ENCODE measurements at places on chromosomes 12 and 14. TPM values are rescaled to one million over a fixed set of nuclear protein-coding genes. Genes with fewer than 3 reads are reported as not detected.

REM2 gene
- 9.4 TPM for total RNA-seq

LBHD2 gene
- not detected for total RNA-seq

KRT78 gene
- total RNA-seq = not detected

DNA sequence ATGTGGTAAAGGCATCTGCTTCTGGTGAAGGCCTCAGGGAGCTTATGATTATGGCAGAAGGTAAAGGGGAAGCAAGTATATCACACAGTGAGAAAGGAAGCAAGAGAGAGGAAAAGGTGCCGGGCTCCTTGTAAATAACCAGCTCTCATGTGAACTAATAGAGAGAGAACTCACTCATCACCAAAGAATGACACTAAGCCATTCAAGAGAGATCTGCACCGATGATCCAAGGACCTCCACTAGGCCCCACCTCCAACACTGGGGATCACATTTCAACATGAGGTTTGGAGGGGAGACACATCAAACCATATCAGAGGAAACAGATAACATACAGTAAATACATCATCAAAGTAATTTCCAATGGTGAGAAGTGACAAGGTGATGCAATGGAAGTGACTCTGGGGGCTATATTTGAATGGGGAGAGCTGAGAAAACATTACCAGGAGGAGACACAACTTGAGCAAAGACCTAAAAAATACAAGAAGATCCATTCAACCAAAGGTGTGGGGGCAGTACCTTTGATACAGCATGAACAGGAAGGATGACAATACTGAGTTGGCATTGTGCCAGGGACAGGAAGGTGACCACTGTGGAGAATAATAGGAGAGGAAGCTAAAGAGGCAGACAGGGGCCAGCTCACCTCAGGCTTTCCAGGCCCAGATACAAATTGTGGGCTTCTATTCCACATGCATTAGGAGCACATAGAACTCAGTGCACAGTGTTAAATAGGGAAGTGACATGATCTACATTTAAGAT, 134.4 kb upstream of the GRIP1 start:
- no peaks in the 10 kb centered on the region for H3K36me3 ChIP-seq
- H3K4me3 ChIP-seq = no peak overlapping the region

DNA sequence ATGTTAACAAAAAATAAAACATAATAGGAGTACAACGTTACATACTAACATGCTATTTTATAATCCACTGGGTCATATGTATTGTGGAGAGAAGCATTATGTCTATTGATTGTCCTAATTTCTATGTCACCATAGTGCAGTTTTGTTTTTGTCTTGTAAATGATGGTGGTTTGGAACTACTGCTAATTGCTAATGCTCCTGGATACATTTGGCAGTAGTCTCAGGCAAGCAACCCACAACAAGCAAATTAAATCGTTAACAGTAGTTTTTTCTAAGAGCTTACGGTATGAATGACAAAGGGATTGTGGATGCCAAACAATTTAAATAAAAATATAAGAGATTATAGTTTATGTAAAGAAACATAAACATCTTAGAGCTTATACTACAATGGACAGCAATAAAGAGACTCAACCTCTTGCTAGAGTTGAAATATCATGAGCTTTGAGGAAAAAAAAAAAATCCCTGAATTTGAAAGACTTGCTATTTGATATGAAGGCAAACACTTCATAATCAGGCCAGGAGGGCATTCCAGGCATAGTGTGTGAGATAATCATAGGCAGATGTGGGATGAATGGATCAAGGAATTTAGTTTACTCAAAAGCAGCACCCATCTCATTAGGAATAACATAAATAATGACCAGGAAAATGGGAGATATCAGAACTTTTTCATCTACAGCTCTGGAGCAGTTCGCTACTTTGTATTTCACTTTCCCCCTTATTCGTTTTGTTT, 181.3 kb downstream of the CCDC59 start:
- no peak overlapping the region for H3K27ac ChIP-seq
- no peak overlapping the region for H3K4me3 ChIP-seq
- no peak for DNase-seq
- H3K4me1 ChIP-seq = no peaks in the 10 kb centered on the region
- H3K36me3 ChIP-seq = no peaks in the 10 kb centered on the region

DNA sequence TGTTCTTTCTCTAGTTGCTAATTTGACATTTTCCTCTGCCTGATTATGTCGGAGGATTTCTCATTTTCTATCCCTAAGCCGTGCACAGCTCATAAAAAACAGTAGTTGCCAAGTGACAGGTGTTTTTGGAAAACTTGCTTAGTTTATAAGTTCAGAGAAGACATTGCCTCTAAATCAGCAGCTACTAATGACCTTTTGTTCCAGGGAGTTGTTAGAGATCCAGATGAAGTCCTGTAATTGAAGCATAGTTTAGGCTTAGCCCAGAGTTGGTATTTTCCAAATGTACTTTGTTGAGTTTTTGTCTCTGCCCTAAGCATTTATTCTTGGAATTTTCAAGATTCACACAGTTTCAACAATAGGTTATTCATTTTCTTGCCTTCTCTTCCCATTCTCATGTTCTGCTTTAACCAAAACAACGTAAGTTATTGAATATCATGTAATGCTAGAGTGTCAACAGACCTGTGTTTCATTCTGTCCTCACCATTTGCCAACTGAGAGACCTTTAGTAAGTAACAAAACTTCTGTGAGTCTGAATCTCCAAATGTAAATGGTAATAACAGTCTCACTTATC, 110.0 kb upstream of the SLCO1C1 start:
- no peak overlapping the region for H3K4me3 ChIP-seq
- H3K27me3 ChIP-seq = no peaks in the 10 kb centered on the region

- H3K36me3 ChIP-seq = no peaks in the 10 kb centered on the region
- no peaks in the 10 kb centered on the region for H3K27me3 ChIP-seq
- no peak overlapping the region for H3K27ac ChIP-seq
- no peak overlapping the region for H3K4me3 ChIP-seq
- H3K4me1 ChIP-seq = peaks cover 55% of the 10 kb centered on the region
These were observed 5.0 kb downstream of the DAD1 start for GRCh38 chr14:22583994-22584393.

- no peak for DNase-seq
- H3K27me3 ChIP-seq = no peaks in the 10 kb centered on the region
- no peak overlapping the region for H3K27ac ChIP-seq
- no peak overlapping the region for H3K4me3 ChIP-seq
These were observed 238.1 kb upstream of the SEL1L start for GRCh38 chr14:81771651-81772275.

GRCh38 chr12:41485203-41485602, 297.1 kb downstream of the PDZRN4 start:
- no peaks in the 10 kb centered on the region for H3K4me1 ChIP-seq
- H3K27me3 ChIP-seq = no peaks in the 10 kb centered on the region
- no peaks in the 10 kb centered on the region for H3K36me3 ChIP-seq
- no peak for DNase-seq
- no peak overlapping the region for H3K4me3 ChIP-seq

DNA sequence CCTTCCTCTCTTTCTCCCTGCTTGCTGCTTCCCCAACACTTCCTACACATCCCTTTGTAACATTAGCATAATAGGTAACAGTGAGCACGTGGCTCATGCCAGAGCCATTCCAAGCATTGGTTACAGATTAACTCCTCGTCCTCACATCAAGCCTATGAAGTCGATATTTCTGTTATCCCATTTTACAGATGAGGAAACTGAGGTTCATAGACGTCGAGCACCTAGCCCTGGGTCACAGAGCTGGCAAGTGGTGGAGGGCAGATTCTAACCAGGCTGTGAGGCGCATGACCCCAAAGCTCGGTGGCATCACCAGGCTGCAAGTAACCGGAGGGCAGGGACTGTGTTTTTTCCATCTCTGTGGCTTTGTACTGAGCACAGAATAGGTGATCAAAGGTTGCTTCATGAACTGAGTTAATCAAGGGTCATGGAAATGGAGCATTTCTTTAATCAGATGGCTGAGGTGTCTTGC, 5.7 kb upstream of the SERPINA1 start:
- no peaks in the 10 kb centered on the region for H3K36me3 ChIP-seq
- H3K27ac ChIP-seq = no peak overlapping the region
- no peaks in the 10 kb centered on the region for H3K27me3 ChIP-seq
- H3K4me3 ChIP-seq = no peak overlapping the region
- peaks cover 24% of the 10 kb centered on the region for H3K4me1 ChIP-seq

DNA sequence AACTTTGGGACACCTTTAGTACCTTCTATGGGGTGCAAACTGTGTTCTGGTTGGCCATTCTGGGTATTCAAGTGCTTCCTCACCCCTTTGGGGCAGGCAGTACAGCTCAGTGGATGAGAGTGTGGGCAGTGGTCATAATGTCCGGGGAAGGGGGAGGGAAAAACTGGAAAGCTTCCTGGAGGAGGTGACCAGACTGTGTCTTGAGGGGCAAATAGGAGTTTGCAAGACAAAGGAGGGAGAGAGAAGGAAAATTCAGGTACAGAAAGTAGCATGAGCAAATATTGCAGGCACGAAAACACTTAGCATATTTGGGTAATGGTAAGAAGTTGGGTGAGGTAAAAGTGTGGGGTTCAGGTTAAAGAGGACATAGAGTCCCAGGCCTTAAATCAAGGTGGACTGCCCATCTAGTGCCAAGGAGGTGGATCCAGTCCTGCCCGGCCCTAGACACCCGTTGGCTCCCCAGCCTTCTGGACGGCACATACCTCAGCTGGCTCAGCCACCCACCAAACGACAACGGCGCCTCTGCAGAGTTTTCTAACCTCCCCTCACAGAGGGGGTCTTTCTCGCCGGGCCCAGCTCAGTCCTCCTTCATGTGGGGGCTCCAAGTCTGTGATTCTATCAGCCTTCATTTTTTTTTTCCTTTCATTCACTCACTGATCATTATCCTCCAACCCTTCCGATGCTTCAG, 86.4 kb downstream of the DICER1 start:
- no peaks in the 10 kb centered on the region for H3K4me1 ChIP-seq
- no peak overlapping the region for H3K4me3 ChIP-seq
- peaks cover 11% of the 10 kb centered on the region for H3K27me3 ChIP-seq
- no peak overlapping the region for H3K27ac ChIP-seq
- no peaks in the 10 kb centered on the region for H3K36me3 ChIP-seq
- DNase-seq = no peak

DNA sequence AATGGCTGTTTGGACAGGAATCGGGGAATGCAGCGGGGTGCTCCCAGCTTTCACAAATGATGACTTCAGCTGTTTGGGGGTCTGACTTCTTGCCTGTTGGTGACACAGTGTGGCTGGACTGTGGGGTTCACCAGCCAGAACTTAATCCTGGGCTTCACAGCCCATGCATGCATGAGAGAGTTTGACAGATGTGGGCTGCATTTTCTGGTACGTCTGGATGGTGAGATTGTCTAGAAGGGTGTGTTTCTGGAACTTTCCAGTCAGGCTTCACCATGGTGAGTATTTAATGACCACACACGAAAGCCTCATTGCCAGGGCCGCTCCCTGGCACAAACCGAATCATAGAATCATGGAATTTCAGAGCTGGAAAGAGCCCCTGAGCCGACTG, 29.6 kb downstream of the CHST11 start:
- H3K36me3 ChIP-seq = no peaks in the 10 kb centered on the region
- no peaks in the 10 kb centered on the region for H3K27me3 ChIP-seq
- H3K4me3 ChIP-seq = no peak overlapping the region
- H3K4me1 ChIP-seq = peaks cover 70% of the 10 kb centered on the region
- no peak overlapping the region for H3K27ac ChIP-seq

GRCh38 chr12:47927346-47927745, 22.6 kb upstream of the VDR start:
- no peak overlapping the region for H3K27ac ChIP-seq
- no peak for DNase-seq
- no peak overlapping the region for H3K4me3 ChIP-seq
- no peaks in the 10 kb centered on the region for H3K36me3 ChIP-seq
- H3K4me1 ChIP-seq = no peaks in the 10 kb centered on the region

DNA sequence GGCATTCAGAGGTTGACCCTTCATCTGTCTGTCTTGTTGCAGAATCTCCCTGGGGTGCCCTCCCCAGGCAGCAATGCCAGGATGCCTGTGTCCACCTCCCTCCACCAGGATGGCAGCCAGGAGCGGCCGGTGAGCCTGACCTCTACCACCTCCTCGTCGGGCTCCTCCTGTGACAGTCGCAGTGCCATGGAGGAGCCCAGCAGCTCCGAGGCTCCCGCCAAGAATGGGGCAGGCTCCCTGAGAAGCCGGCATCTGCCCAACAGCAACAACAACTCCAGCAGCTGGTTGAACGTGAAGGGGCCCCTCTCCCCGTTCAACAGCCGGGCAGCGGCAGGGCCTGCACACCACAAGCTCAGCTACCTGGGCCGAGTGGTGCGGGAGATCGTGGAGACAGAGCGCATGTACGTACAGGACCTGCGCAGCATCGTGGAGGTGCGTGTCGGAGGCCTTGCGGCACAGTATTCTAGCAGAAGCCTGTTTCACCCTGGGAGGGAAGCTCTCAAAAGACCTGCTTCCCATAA, 23.4 kb downstream of the PLEKHG3 start:
- peak overlapping the region; percentile 42 for H3K27ac ChIP-seq
- no peaks in the 10 kb centered on the region for H3K27me3 ChIP-seq
- H3K36me3 ChIP-seq = peaks cover 30% of the 10 kb centered on the region
- peaks cover 100% of the 10 kb centered on the region for H3K4me1 ChIP-seq

DNA sequence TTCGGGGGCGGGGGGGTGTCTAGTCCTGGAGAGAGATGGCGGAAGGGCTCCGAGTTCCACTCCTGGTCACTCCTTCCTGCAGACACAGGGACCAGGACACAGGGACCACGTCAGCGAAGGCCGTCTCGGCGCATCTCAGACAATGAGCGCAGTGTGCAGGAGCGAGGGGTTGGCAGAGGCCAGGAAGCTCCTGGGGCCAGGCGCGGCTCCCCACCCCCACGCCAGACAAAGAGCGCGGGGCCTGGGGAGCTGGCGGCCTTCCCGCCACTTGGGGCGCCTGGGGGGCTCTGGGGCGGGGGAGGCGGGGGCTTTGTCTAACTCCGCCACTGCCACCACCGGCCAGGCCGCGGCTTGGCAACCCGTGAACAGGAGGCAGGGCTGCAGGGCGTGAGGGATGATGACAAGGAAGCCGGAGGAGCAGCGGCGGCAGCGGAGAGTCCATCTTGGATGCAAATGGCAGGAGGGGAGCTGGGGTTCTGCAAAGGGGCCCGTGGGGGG, 2.2 kb downstream of the CDK2AP1 start:
- H3K27ac ChIP-seq = no peak overlapping the region
- no peaks in the 10 kb centered on the region for H3K27me3 ChIP-seq
- H3K4me1 ChIP-seq = peaks cover 38% of the 10 kb centered on the region
- no peaks in the 10 kb centered on the region for H3K36me3 ChIP-seq

- peaks cover 5% of the 10 kb centered on the region for H3K4me1 ChIP-seq
- no peak overlapping the region for H3K4me3 ChIP-seq
- no peak overlapping the region for H3K27ac ChIP-seq
- no peaks in the 10 kb centered on the region for H3K36me3 ChIP-seq
- no peaks in the 10 kb centered on the region for H3K27me3 ChIP-seq
- DNase-seq = no peak
These were observed 160.4 kb upstream of the SSTR1 start for GRCh38 chr14:38047195-38047902.

GRCh38 chr12:56198836-56199235, 9.6 kb upstream of the SMARCC2 start:
- no peaks in the 10 kb centered on the region for H3K36me3 ChIP-seq
- no peak overlapping the region for H3K27ac ChIP-seq
- no peak overlapping the region for H3K4me3 ChIP-seq
- DNase-seq = no peak
- no peaks in the 10 kb centered on the region for H3K27me3 ChIP-seq
